ENCODE measurements at places on chromosomes 1 and 21.

DNA sequence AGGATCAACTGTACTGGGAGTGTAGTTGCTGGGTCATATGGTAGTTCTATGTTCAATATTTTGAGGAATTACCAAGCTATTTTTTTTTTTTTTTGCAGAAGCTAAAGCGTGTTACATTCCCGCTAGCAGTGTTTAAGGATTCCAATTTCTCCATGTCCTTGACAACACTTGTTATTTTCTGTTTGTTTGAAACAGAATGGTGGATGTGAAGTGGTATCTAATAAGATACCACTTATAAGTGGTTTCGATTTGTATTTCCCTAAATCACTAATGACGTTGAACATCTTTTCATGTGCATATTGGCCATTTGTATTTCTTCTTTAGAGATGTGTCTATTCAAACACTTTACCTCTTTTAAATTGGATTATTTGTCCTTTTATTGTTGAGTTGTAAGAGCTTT is 112.2 kb downstream of the DISP1 start:
- no peak for DNase-seq

- peak; percentile 98 for DNase-seq
Observed at GRCh38 chr1:108016451-108016920, 51.5 kb upstream of the VAV3 start.

DNA sequence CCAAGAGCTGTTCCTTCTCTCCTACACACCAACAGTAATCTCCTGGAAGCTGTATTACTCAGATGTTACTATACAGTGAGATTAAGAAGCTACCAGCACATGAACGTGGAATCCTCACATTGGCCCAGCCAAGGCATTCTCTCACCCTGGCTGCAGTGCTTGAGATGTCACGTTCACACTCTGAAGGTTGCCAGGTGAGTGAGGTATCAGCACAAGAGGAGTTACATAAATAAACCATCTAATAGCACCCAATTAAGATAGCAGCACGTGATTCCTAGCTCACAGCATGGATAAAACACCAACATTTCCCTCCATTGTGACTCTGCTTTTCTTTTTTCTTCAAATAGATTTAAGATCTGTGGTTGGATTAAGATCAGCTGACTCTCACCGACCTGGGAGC is 182.8 kb downstream of the PLPP3 start:
- DNase-seq = no peak

GRCh38 chr1:168607872-168608428 is 31.5 kb downstream of the XCL1 start:
- no peak for DNase-seq

DNA sequence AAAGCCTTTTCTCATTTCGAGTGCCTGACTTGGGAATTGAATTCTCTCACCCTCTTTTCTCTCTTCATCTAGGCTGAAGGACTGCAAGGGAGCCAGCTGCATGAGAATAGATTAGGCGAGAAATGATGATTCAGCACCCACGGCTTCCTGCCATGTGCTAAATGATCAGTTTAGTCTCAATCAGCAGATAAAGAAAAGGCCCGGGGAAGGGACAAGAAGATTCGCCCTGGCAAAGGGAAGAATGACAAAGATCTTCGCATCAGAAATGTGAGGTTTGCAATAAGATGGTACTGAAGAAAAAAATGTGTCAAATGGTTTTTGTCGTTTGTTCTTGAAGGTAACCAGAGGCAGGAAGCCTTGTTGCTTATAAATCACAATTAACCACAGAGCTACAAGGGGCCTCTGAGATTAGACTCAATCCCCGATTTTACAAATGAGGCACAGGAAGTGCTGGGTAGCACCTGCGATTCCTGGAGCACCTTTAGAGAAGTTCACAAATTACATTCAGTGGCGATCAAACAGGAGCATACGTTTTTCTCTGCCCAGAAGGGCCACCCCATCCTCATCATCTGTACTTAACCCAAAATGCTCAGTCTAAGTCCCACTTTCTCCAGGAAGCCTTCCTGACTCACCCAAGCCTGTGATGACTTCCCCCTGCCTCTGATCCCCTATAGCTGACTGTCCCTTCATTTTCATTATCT is 183.4 kb downstream of the ZNF281 start:
- peak; percentile 46 for DNase-seq

GRCh38 chr1:63407002-63407401 is 39.6 kb downstream of the ALG6 start:
- DNase-seq = peak; percentile 75

- no peak for DNase-seq
Observed at GRCh38 chr1:92399076-92399475, 87.6 kb downstream of the GFI1 start.

GRCh38 chr1:7104339-7104738 is 319.1 kb downstream of the CAMTA1 start:
- no peak for DNase-seq

DNA sequence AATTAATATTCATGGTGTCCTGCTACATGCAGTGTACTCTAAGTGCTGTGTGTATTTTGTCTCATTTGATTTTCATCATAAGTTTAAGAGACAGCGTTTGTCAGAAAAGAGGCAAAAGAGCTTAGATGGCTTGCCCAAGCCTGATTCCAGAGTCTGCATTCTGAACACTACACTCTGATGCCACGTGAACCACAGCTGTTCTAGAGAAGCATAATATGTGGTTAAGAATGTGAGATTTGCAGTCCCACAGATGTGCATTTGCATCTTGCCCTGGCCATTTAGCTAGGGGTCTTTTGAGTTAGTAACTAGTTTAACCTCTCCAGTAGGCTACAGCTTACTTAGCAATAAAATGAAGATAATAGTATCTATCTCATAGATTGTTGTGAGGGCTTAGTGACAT is 9.2 kb upstream of the GADD45A start:
- DNase-seq = peak; percentile 69

- DNase-seq = no peak
Observed at GRCh38 chr1:45485949-45486348, 5.0 kb downstream of the TESK2 start.

GRCh38 chr1:219185486-219186117 is 11.9 kb downstream of the LYPLAL1 start:
- no peak for DNase-seq

- DNase-seq = no peak
Observed at GRCh38 chr21:37251294-37251634, 15.9 kb downstream of the VPS26C start.

DNA sequence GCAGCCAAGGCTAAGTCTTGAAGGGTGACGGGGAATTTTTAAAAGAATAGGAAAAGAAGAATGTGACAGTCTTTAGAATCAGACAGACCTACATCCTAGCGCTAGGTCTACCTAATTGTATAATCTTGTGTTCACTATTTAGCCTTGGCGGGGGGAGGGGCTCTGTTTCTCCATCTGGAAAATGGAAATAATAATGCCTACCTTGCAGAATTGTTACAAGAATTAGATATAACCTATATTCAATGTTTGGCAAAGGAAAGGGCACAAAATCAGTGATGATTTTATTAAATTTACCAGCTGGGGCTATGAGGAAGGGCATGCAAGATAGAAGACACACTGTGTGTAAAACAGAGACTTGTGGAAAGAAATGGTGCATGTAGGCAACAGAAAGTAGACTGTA is 154.8 kb downstream of the ZBTB18 start:
- no peak for DNase-seq

DNA sequence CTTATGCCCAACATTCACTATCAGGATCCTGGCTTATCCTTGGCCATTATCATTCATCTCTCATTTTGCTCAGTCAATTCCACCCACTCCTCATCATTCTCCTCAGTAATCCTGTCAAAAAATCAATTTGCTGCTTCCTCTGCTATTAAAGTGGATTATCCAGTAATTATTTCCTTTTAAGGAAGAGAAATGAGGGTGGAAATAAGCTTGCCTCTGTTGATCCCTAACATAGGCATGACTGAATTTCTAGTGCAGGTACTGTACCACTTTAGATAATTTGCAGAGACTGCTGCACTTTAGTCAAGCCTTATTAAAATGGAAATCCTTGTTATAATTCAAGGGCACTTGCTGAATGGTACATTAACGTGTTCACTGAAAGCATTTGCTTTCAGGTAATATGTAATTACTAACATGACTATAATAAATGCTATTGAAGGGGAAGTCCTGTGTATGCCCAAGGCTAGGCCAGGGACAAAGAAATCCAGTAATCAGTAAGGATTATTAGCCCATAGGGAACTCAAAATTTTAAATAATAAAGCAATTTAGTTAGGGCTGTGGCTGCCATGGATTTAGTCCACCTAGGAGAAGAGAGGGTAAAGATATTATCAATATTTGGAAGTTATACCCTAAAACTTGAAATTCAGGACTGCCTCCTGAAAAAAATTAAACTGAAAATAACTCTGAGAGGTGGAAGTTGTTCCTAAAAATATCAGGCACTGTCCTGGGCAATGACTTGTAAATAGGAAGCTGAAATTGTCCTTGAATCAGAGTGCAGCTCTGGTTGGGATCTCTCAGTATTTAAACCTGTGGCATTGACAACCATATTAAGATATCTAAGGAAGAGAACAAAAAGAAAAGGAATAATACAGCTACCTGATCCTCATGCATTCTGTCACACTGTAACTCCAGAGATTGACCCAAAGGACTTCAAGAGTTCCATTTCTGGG is 43.4 kb downstream of the RGS2 start:
- no peak for DNase-seq

DNA sequence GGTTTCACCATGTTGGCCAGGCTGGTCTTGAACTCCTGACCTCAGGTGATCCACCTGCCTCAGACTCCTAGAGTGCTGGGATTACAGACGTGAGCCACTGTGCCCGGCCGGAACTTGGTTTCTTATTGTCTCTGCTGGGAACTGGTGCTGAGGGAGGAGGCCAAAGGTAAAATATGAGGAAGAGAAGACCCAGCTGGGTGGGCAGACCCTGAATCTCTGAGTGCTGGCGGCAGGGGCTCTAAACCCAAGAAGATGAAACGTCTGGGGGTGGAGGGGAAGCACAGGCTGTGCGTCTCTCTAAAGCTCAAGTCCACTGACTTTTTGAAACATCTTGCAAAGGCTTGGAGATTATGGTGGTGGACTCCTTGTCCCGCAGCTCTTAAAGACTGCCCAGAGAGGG is 82.0 kb upstream of the TLR5 start:
- DNase-seq = no peak

DNA sequence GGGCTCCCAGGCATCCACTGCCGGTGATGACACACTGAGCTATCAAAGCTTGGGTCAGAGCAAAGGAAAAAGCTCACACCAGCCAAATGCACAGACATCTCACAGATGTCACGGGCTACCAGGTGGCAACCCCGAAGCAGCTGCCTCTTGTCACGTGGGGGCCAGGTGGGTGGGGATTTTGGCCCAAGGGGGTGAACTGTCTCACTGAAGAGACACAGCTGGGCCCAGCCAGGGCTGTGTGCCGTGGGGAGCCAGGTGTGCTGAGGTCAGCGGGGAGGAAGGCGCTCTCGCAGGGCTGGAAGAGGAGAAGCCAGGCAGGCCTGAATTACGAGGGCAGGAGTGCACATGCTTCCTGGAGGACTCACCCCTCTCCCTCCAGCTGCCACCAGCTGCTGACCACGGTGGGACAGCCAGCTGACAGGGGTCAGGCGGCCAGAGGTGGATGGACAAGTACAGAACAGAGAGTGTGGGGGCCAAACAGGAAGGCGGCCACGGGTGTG is 32.4 kb downstream of the KCNN3 start:
- no peak for DNase-seq

DNA sequence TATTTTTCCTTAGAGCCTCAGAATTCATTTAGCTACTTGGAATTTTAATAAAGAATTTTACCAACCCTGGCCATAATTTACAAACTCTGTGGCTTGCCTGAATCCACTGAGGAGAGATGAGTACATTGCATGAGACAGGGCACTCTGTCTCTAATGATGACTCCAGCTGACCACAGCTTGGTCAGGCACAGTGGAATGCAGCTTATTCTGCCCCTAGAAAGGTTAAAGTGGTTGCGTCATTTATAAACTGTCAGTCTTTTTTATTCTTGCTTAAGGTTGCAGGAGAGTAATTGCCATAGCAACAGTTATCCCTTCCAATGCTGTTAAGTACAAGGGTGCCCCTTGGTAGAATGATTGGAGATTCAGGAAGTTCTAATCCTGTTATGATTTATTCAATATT is 28.3 kb downstream of the PDE4B start:
- peak; percentile 97 for DNase-seq

GRCh38 chr1:2143814-2144500 is 50.6 kb downstream of the FAAP20 start:
- DNase-seq = no peak

- no peak for DNase-seq
Observed at GRCh38 chr1:41695118-41695745, 210.7 kb upstream of the EDN2 start.

GRCh38 chr1:58785442-58786058 is 1.7 kb upstream of the JUN start:
- DNase-seq = peak; percentile 66
